ENCODE measurements at places on chromosomes 11 and 22. TPM values are rescaled to one million over a fixed set of nuclear protein-coding genes. Genes with fewer than 3 reads are reported as not detected.

GRCh38 chr22:49717322-49717919 is 110.3 kb downstream of the BRD1 start:
- H3K36me3 ChIP-seq = no peaks in the 10 kb centered on the region
- H3K27ac ChIP-seq = no peak overlapping the region
- no peaks in the 10 kb centered on the region for H3K27me3 ChIP-seq
- DNase-seq = no peak

DNA sequence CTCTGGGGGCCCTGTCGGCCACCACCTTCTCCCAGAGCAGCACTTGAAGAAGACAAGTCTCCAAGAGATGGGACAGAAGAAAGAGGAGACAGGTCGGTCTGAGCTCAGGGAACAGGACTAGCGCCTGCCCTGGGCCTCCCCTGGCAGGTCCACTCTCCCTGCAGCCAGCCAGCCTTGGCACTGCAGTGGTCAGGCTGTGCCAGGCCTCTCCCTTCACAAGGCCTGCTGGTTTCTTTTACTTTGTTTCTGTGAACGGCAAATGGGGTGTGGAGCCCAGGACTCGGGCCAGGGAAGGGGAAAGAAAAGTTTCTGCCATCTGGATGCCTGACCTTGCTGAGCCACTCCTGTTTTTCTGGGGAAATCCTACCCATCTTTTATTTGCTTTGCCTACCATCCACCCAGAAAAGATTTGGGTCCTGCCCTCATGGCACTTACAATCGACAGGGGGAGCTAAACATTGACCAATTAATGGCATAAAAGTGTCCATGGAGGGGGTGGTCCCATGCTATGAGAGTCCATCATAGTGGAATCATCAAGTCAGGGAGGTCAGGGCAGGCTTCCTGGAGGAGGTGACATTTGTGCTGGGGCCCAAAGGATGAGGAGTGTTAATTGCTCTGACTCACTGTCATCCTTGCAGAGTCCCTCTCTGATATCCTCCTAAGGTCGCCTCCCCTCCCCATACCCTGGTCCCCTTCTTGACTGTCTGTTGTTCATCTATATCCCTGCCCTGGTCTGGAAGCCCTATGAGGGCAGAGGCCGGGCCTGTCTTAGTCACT is 65.2 kb downstream of the NFAM1 start:
- no peak for DNase-seq
- H3K36me3 ChIP-seq = no peaks in the 10 kb centered on the region
- peaks cover 38% of the 10 kb centered on the region for H3K27me3 ChIP-seq
- H3K4me3 ChIP-seq = no peak overlapping the region

DNA sequence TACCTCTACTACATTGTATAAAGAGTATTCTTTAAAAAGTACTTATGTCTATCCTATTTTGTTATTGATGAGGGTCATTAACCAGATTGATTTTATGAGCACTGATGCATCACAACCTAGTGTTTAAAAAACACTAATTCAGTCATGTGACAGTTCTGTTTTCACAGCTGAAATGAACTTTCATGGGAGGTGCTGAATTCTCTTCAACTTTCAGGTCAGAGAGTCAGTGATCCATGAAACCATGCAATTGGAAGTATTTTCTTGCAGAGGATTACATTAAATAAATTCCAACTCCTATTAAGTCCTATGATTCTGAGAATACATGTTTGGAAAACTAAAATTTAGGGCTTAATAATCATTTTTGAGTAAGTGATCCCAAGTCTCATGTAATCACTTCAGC is 889.4 kb downstream of the KCNA4 start:
- no peak overlapping the region for H3K27ac ChIP-seq
- no peaks in the 10 kb centered on the region for H3K36me3 ChIP-seq
- no peaks in the 10 kb centered on the region for H3K27me3 ChIP-seq
- H3K4me1 ChIP-seq = no peaks in the 10 kb centered on the region
- no peak overlapping the region for H3K4me3 ChIP-seq
- DNase-seq = no peak

GRCh38 chr11:91906871-91907624 is 317.6 kb upstream of the FAT3 start:
- no peaks in the 10 kb centered on the region for H3K36me3 ChIP-seq
- no peak overlapping the region for H3K27ac ChIP-seq
- DNase-seq = no peak
- H3K27me3 ChIP-seq = no peaks in the 10 kb centered on the region

DNA sequence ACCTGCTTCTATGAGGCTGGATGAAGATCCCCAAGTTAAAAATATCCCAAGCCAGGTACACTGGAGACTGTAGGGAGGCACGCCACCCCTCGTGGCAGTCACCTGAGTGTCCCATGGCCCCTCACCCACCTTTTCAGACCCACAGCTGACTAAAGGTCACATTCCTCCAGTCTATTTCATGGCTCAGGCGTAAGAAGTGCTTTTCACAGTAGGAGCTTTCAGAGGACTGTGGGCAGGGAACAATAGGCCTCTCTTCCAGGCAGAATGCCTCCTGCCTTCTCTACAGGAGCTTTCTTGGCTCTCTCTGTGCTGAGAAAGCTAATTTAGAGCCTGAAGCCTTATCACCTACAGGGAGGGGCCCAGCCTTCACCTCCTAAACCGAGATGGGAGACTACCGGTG is 73.8 kb downstream of the C11orf58 start:
- H3K27ac ChIP-seq = no peak overlapping the region
- no peak overlapping the region for H3K4me3 ChIP-seq
- no peaks in the 10 kb centered on the region for H3K27me3 ChIP-seq
- no peak for DNase-seq

DNA sequence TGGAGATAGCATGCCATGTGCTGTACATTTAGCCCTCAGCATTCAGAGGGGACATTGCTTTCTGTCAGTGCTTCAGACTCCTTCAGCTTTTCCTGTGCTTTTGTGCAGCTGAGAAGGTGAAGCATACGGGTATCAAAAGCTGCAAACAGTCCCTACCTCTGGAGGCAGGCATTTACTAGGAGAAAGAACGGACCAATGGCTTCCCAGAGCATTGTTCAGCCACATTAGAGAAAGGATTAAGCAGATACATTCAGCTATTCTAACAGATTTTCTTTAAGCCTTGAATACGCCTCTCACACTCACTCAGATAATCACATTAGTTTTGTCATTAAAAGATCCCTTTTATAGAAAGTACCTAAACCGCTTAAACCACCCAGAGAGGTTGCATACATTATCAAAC is 80.7 kb upstream of the FAM181B start:
- no peak overlapping the region for H3K27ac ChIP-seq
- H3K27me3 ChIP-seq = no peaks in the 10 kb centered on the region
- no peak overlapping the region for H3K4me3 ChIP-seq
- H3K36me3 ChIP-seq = no peaks in the 10 kb centered on the region
- DNase-seq = no peak

MUC5AC gene
- not detected for polyA plus RNA-seq

Measured in psoas muscle (tissue), 8 donors.